ENCODE measurements at places on chromosomes 12 and 14. TPM values are rescaled to one million over a fixed set of nuclear protein-coding genes. Genes with fewer than 3 reads are reported as not detected.

DNA sequence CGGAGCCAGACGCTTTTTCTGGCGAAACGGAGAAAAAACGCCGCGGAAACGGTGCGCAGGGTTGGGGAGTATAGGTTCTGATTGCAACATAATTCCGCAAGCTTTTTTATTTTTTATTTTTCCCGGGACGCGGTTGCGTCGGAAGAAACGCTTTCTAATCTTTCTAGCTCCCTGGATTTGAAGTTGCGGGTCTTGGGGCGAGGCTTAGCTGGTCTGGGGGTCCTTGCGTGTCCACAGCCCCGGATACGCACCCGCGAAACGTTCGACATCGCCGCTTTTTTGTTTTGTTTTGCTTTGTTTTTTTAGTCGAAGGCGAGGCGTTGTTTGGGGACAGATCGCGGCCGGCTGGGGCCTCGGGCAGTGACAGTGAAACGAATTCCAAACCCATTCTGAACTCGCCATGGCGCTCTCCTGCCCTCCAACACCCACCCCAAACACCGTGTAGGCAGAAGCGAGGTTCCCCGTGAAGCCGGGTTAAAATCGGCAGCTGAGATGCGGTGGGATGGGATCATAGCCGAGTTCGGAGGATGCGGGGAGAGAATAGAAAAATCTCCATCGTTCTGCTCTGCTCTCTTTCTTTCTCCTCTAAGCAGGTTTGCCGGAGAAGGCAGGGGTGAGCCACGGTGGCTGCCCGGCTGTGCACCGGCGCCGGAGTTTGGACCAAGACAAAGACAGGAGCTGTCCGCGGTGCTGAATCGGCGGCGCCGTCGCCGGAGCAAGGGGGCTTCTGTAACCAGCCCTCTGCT is 8.1 kb upstream of the LHX5 start:
- no peaks in the 10 kb centered on the region for H3K27me3 ChIP-seq
- no peak overlapping the region for H3K27ac ChIP-seq
- H3K36me3 ChIP-seq: no peaks in the 10 kb centered on the region
- DNase-seq: no peak
- no peak overlapping the region for H3K4me3 ChIP-seq

GRCh38 chr12:68750506-68750905 is 4.5 kb downstream of the SLC35E3 start:
- peaks cover 22% of the 10 kb centered on the region for H3K4me1 ChIP-seq
- no peak overlapping the region for H3K4me3 ChIP-seq
- no peak for DNase-seq
- H3K27me3 ChIP-seq: no peaks in the 10 kb centered on the region
- H3K27ac ChIP-seq: no peak overlapping the region

- H3K4me3 ChIP-seq: no peak overlapping the region
- no peak for DNase-seq
- H3K36me3 ChIP-seq: no peaks in the 10 kb centered on the region
- no peaks in the 10 kb centered on the region for H3K27me3 ChIP-seq
Observed at GRCh38 chr14:76975051-76975450, 53.5 kb downstream of the IRF2BPL start.

- no peaks in the 10 kb centered on the region for H3K27me3 ChIP-seq
- no peak overlapping the region for H3K27ac ChIP-seq
- H3K36me3 ChIP-seq: no peaks in the 10 kb centered on the region
- H3K4me3 ChIP-seq: no peak overlapping the region
- no peaks in the 10 kb centered on the region for H3K4me1 ChIP-seq
Observed at GRCh38 chr14:100440758-100441203, 117.6 kb downstream of the SLC25A47 start.

GRCh38 chr12:47781479-47782371 is 8.7 kb downstream of the SLC48A1 start:
- peaks cover 44% of the 10 kb centered on the region for H3K4me1 ChIP-seq
- H3K27me3 ChIP-seq: no peaks in the 10 kb centered on the region
- H3K4me3 ChIP-seq: no peak overlapping the region
- H3K27ac ChIP-seq: peak overlapping the region; percentile 31

GRCh38 chr12:40031965-40032364 is 73.9 kb downstream of the SLC2A13 start:
- no peaks in the 10 kb centered on the region for H3K36me3 ChIP-seq
- H3K27ac ChIP-seq: no peak overlapping the region
- H3K27me3 ChIP-seq: no peaks in the 10 kb centered on the region

GRCh38 chr12:119069147-119069642 is 87.9 kb downstream of the SRRM4 start:
- no peak overlapping the region for H3K4me3 ChIP-seq
- H3K36me3 ChIP-seq: no peaks in the 10 kb centered on the region
- no peaks in the 10 kb centered on the region for H3K4me1 ChIP-seq
- DNase-seq: no peak

- no peak overlapping the region for H3K27ac ChIP-seq
- no peaks in the 10 kb centered on the region for H3K4me1 ChIP-seq
- no peak for DNase-seq
- H3K27me3 ChIP-seq: no peaks in the 10 kb centered on the region
Observed at GRCh38 chr12:16785524-16785923, 179.6 kb upstream of the LMO3 start.

DNA sequence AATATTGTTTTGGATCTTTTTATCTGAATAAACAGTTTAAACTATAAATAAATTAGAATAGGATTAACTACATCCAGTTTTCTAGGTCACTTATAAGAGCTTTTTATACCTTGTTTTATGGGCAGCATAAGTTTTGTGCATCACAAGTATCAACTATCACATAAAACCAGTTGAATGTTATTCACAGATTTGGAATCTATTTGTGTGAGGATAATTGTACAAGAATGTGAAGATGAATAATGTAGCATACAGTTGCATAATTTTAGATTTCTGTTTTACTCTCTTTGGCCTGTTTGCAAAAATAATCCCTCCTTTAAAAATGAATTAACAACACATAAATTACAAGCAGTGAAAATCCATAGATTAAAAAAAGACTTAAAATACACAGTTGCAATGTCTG is 88.8 kb downstream of the SCFD1 start:
- H3K36me3 ChIP-seq: peaks cover 20% of the 10 kb centered on the region
- no peaks in the 10 kb centered on the region for H3K4me1 ChIP-seq
- no peak for DNase-seq
- H3K27ac ChIP-seq: no peak overlapping the region
- no peak overlapping the region for H3K4me3 ChIP-seq

GRCh38 chr14:89616852-89617341 is 199.9 kb upstream of the FOXN3 start:
- peaks cover 40% of the 10 kb centered on the region for H3K4me1 ChIP-seq
- H3K27ac ChIP-seq: no peak overlapping the region
- H3K4me3 ChIP-seq: no peak overlapping the region
- no peaks in the 10 kb centered on the region for H3K27me3 ChIP-seq

- H3K36me3 ChIP-seq: no peaks in the 10 kb centered on the region
- H3K27me3 ChIP-seq: no peaks in the 10 kb centered on the region
- no peak overlapping the region for H3K4me3 ChIP-seq
- DNase-seq: no peak
- H3K4me1 ChIP-seq: no peaks in the 10 kb centered on the region
Observed at GRCh38 chr14:82549306-82549990, 1015.8 kb upstream of the SEL1L start.

DNA sequence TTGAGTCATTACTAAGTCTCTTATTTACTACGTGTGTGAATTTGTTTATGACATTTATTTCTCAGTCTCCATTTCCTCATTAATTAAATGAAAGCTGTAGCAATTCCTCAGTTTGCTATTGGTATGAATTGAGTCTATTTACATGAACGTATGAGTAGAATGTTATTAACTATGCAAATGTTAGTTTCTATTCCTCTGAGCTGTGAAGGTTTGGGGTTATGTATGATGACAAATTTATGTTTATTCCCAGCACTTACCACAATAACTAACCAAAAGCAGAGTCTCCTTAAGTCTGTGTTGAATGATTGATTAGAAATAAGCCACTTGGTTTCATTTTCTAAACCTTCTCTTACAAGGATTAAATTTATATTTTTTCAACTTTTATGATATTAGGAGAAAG is 1340.9 kb downstream of the FSCB start:
- peaks cover 6% of the 10 kb centered on the region for H3K4me1 ChIP-seq
- H3K36me3 ChIP-seq: 0 out of 2 replicates have a peak, but pooled peaks cover 3% of the 10 kb centered on the region
- H3K4me3 ChIP-seq: no peak overlapping the region
- H3K27me3 ChIP-seq: no peaks in the 10 kb centered on the region
- no peak overlapping the region for H3K27ac ChIP-seq

DNA sequence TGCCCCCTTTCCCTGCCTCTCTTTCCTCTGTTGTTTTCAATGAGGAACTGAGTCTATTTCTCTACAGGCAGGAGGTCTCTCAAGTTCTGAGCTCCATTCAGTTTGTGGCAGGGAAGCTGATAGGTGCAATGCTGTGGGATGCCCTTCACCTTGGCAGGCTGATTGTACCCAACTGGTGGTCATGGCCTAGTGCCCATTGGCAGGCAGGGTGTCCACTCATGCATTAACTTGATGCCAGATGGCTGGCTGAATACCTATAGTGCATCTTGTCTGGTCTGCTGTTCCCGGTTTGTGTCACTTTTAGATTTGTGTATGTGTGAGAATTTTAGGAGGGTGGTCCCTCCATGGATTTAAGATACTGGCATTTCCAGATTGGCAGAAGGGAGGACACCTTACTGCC is 20.0 kb upstream of the ITGA5 start:
- H3K4me3 ChIP-seq: no peak overlapping the region
- H3K4me1 ChIP-seq: peaks cover 6% of the 10 kb centered on the region
- no peak for DNase-seq
- H3K27me3 ChIP-seq: no peaks in the 10 kb centered on the region
- H3K36me3 ChIP-seq: no peaks in the 10 kb centered on the region
- H3K27ac ChIP-seq: no peak overlapping the region

GRCh38 chr12:131042834-131043245 is 89.1 kb downstream of the ADGRD1 start:
- H3K27ac ChIP-seq: no peak overlapping the region
- H3K27me3 ChIP-seq: no peaks in the 10 kb centered on the region
- DNase-seq: no peak
- no peaks in the 10 kb centered on the region for H3K4me1 ChIP-seq

DNA sequence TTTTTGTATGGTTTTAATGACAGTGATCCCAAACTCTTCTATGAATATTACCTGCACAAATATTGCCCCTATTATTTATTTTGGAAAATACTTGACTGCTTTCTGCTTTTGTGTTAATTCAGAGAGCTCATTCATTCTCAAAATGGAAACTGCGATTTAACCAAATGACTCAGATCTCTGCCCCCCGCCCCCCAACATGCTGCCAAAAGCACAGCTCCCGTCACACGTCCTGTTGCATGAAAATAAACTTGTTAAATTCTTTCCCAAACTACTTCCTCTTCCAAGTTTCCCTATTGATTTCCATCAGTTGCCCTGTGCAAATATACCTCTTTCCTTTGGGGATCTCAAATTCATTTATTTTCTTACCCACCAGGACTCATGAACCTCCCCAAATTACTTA is 18.0 kb upstream of the NRDE2 start:
- no peaks in the 10 kb centered on the region for H3K36me3 ChIP-seq
- H3K4me3 ChIP-seq: no peak overlapping the region

DNA sequence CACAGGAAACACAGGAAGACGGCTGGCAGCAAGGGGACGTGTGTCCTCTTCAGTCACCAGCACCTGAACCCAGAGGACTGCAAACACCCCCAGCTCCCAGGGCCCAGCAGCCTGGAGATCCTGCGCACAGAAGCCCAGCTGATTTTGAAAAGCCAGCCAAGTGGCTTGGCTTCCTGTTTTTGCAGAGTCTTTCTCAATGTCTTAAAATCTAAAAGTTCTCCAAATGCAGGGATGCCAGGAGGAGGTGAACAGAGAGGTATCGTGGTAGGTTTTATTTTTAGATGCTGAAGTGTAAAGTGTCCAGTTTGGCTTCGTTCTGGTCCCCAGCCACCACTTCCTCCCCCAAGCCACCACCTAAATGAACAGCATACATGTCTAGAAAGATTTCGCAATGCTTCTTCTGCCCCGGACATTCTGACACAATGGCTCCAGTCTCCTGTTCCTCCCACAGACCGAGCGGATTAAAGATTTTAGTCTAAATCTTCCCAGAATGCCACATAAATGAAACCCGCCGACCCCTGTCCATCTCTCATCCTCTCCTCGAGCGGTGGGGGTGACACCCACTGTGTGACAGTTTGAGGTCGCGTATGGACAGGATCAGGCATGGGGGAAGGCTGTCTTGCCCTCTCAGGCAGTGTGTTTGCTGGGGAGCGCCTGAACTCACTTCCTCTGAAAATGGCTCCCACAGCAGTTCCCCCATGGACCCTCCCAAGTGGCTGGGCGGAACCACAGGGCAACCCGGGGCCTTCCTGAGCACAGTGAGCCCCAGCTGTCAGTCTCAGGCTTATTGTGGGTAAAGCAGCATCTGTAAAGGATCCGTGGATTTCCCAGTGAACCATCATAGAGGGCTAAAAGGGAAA is 41.6 kb downstream of the ITPK1 start:
- H3K4me1 ChIP-seq: no peaks in the 10 kb centered on the region
- H3K27ac ChIP-seq: no peak overlapping the region
- H3K36me3 ChIP-seq: no peaks in the 10 kb centered on the region
- DNase-seq: no peak
- no peaks in the 10 kb centered on the region for H3K27me3 ChIP-seq

DNA sequence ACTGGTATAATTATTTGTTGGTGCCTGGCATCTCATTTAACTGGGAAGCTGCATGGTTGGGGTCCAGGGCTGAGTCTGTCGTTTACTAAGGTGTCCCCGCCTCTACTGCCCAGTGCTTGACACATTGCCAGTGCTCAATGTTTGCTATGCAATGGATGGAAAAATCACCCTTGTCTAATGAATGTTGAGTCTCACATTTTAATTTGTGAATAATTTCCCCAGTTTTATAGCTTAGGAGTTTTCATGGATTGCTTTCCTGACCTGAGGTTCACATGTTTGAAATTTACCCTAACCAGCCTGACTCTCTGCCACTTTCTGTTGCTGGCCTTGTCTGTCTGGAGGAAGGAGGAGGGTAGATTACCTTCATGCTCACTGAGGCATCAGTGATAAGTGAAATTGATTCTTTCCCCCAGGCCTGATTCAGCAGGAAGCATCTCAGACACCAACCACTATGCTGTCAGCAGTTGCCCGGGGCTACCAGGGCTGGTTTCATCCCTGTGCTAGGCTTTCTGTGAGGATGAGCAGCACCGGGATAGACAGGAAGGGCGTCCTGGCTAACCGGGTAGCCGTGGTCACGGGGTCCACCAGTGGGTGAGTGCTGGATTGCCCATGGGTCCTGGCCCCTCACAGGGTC is 2.4 kb downstream of the DHRS2 start:
- DNase-seq: no peak
- H3K36me3 ChIP-seq: no peaks in the 10 kb centered on the region
- H3K27ac ChIP-seq: no peak overlapping the region
- no peaks in the 10 kb centered on the region for H3K27me3 ChIP-seq
- H3K4me1 ChIP-seq: peaks cover 3% of the 10 kb centered on the region

Gene CCDC175
- not detected for total RNA-seq

Gene AQP6
- 0.79 TPM for total RNA-seq

Gene CBLN3
- 1.1 TPM for total RNA-seq

Gene TAS2R14
- 12.6 TPM for total RNA-seq

Gene DBX2
- total RNA-seq: not detected

Gene MYF6
- total RNA-seq: not detected

Gene HSPB8
- total RNA-seq: not detected

Gene CD163
- not detected for total RNA-seq

Gene TAS2R50
- 12.0 TPM for total RNA-seq

Gene DHRS2
- 19.0 TPM for total RNA-seq

Gene MYF5
- not detected for total RNA-seq

Gene SLC6A13
- not detected for total RNA-seq

Gene RIMBP2
- total RNA-seq: not detected

All from Karpas-422 (cell line).